ENCODE measurements at places on chromosomes 7 and 10.

GRCh38 chr10:5187867-5188266 is 2.9 kb upstream of the AKR1C8 start:
- DNase-seq = no peak

- DNase-seq = no peak
These were observed 9.8 kb downstream of the DNAJB12 start for GRCh38 chr10:72344932-72345331.

GRCh38 chr10:28935061-28935460 is 257.7 kb downstream of the BAMBI start:
- DNase-seq = no peak

DNA sequence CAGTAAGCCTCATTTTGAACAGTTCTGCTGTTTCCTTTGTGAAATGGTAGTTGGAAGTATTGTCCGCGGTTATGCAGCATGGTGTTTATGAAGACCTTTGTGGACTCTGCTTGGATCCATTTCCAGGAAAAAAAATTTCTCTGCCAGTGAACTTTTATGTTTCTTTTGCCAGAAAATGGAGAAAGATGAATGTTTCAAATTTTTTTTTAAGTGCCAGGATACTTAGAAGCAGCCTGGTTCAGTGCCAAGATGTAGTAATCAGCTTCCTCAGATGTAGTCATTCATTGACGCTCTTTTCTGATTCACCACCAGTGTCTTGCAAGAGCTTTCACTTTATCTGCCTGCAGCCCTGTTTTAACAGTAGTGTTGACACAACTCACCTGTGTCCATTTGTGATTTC is 258.2 kb downstream of the SDK1 start:
- DNase-seq = no peak

- DNase-seq = no peak
These were observed 47.3 kb downstream of the TFPI2 start for GRCh38 chr7:93843260-93843659.

GRCh38 chr7:115559877-115560276 is 470.7 kb downstream of the TFEC start:
- DNase-seq = no peak

All from CD4-positive, alpha-beta T cell treated with Interleukin-6 for 4 hours (primary cell).